ENCODE measurements at places on chromosomes 1 and 21.

DNA sequence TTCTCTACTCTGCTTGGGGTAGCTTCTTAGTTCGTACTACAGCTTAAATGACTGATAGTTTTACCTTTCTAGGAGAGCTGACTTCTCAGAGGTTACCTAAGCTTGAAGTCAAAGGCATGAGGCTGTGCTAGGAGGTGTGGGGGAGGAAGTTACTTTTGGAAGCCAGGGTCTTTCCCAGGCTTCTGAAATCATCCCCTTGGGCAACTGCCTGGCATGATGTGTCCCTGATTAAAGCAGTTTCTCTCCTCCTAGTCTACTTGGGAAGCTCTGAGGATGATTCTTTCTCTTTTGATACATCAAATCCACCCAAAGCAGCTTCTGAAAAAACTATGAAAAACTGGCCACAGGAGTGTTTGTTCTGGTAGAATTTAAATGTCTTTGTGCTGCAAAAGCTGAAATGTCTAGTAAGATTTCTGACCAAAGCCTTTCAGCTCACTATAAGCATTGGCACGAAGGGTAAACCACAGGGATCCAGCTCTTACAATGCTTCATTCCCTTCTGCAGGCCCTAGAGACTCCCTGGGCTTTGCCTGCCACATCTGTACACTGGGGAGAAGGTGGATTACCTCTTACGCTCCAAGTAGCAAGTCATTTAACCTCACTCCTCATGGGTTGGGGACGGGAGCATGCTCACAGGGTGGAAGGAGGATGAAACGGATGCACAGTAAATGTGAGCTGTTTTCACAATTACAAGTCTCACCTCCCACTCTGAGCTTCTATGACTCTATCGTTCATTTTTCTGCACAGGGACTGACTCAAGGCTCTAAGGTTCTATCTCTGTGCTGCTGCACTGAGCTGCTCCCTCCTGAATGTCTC is 59.6 kb downstream of the RUNX1 start:
- DNase-seq: peak; percentile 32

GRCh38 chr21:40505244-40505643 is 341.7 kb downstream of the DSCAM start:
- no peak for DNase-seq

GRCh38 chr1:167499664-167500101 is 18.6 kb downstream of the CD247 start:
- DNase-seq: peak; percentile 35

GRCh38 chr1:15090373-15090772 is 63.2 kb upstream of the TMEM51 start:
- DNase-seq: no peak

DNA sequence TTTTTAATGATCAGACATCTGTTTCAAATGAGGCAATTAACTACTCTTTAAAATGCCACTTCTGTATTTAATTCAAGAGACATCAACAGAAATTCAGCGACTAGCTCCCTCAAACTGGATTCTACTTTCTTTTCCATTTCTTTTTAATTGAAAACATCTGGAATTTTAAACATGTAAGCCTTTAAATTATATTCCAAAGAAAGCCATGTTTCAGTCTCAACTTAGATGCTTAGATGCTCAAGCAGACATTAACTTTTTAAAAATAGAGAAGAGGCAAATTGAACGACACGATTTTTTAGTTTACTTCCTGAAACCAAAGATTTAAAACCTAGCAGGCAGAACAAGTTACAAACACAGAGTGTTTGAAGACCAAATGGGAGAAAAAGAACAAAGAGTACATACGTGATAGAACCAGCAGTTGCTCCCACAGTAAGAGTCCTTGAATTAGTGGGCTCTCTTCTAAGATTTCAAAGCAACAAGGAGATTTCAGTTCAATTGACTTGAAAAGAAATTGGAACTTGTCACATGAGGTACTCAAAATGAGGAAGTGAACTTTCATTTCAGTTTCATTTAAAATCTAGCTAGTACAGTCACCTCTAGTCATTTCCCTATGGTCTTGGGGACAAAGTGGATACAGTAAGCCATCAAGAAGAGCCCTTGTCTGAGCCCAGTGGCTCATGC is at the start of gene CTSS:
TSS of gene CTSS (minus strand) at position 483 of the 681 bp plus-strand sequence. CDS start 1,015 bp downstream, outside the sequence.
- peak; percentile 43 for DNase-seq

DNA sequence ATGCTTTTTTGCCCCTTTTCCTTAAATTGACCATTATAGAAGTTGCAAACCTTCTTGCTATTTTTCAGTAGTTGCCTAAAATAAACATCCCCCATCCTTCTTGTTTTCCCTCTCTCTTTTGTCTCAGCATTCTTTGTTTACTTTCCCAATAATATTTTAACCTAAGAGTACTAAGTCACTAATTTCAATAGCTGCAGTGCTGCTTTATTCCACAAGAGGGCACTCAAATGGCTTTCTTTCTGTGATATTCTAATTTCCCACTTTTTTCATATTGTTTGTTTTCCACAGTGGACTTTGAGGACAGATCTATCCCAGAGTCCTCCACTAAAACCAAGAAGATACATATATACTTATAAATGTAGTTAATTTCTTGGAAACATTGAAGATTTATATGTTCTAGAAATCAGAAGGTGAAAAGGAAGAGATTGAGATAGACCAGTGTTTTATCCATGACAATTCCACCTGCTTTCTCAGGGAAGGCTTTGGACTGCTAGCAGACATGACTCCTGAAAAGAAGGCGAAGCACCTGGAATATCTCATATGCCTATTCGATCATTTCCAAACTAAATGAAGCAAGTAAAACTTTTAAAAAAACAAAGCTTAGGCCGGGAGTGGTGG is 104.8 kb upstream of the GRIK1 start:
- DNase-seq: peak; percentile 23

- no peak for DNase-seq
These were observed 733.4 kb downstream of the NCAM2 start for GRCh38 chr21:21731626-21732025.

DNA sequence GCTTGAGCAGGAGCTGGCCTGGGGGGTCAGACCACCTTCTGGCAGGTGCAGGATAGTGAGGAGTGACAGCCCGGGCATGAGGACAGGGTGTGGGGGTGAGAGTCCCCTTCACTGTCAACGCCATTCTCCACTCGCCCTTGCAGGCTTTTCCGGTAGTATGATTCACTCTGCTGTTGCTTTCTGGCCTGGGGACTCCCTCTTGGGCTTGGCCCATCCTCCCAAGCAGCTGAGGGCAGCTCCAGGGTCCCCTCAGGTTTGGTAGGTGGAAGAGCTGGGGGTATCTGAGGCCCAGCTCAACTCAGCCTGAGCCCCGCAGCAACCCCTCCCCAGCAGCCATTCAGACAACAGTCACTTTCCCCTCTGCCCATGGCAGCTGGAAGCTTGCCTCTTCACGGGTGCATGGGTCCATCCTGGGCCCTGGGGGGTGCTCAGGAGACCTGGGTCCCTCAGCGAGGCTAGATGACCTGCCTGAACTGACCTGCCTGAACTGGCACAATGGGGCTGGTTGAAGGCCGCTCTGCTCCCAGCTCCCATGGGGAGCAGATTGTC is 1.3 kb downstream of the CLDN19 start:
- no peak for DNase-seq

- no peak for DNase-seq
These were observed 192.1 kb downstream of the SETD4 start for GRCh38 chr21:35868005-35868868.

- peak; percentile 47 for DNase-seq
These were observed 25.3 kb downstream of the CNIH4 start for GRCh38 chr1:224381880-224382548.

DNA sequence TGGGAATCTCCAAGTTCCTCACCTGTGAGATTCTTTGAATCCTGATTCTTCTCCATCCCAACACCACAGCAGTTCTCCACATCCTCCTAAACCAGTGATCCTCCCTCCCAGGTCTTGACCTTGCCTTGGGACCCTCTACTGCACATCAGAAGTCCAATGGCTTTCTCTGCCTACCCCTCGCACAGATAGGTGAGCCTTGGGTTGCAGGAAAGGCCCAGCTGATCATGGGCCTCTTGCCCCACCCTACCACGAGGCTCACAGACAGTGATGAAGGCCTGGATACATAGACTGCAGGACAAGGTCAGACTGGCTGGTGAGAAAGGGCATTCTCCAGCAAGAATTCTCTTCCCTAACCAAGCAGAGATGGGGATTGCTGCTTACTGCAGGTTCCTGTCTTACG is 825 bp downstream of the FABP3 start:
- DNase-seq: no peak

GRCh38 chr1:36372617-36373016 is 13.1 kb downstream of the STK40 start:
- no peak for DNase-seq

DNA sequence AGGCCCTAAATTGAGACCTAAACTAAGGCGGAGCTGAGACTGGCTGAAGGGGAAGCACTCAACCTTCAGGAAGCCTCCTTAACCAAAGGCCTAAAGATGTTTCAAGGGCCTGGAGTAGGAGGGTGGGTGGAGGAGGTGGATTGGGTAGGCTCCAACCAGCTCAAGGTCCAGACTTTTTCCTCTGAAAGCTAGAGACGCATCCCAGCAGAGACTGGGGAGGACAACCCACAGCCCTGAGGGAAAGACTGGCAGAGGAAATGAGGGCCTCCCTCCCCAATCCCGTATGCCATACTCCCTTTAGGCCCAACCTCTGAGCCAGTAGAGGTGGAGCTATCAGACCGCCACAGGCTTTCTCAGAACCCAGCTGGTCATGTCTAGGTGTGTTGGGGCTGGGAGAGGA is 1.1 kb downstream of the ECM1 start:
- DNase-seq: no peak

- no peak for DNase-seq
These were observed 7.8 kb downstream of the PROX1 start for GRCh38 chr1:213995603-213996002.

Measured in CD4-positive, alpha-beta T cell treated with Interleukin-2 at 100 ng/mL for 4 hours (primary cell).